Cerebellar nuclear complex (tissue), 1 donor: ENCODE measurements at places on chromosomes 7 and 10.

- DNase-seq = no peak
Observed at GRCh38 chr7:23356726-23357125, 57.6 kb downstream of the MALSU1 start.

GRCh38 chr7:158606671-158607424 is 19.2 kb upstream of the PTPRN2 start:
- DNase-seq = no peak

- DNase-seq = no peak
Observed at GRCh38 chr7:14195871-14196270, 206.4 kb upstream of the ETV1 start.

- DNase-seq = no peak
Observed at GRCh38 chr10:29746080-29746797, 111.5 kb upstream of the SVIL start.

GRCh38 chr10:79019441-79020014 is 49.2 kb upstream of the ZMIZ1 start:
- DNase-seq = no peak

- DNase-seq = no peak
Observed at GRCh38 chr7:2873146-2873545, 29.0 kb upstream of the GNA12 start.

- DNase-seq = no peak
Observed at GRCh38 chr7:464454-465401, 54.9 kb downstream of the PDGFA start.

DNA sequence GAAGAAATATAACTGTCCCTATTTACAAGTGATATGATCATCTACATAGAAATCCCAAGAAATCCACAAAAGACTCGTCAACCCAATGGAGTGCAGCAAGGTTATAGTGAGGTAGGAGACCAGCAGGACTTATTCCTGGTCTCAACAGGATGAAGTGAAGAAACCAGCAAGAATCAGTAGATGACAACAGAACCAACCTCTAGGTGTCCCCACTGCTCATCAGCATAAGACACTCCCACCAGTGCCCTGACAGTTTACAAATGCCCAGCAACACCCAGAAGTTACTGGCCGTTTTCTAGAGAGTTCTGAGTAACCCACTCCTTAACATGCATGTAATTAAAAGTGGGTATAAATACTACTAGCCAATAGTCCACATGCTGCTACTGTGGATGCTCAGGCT is 470.5 kb upstream of the LRRTM3 start:
- DNase-seq = no peak

GRCh38 chr7:45084336-45084735 is 4.4 kb downstream of the NACAD start:
- no peak for DNase-seq

GRCh38 chr7:92968502-92968901 is 132.1 kb upstream of the CDK6 start:
- DNase-seq = no peak

- no peak for DNase-seq
Observed at GRCh38 chr7:147510923-147511322, 1079.6 kb upstream of the C7orf33 start.

DNA sequence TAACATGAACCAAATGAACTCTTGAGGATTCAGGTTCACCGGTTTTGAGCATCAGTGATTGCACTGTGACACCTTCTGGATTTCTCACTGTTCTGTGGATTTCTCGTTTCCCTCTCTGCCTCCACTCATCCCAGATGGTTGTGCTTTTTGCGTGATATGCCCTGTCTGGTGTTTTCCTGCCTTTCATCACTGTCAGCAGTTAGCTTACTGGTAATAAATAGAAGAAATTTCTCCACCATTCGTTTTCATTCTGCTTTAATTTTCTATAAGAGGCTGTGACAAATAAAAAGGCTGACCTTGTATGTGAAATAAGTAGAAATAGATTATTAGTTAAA is 16.2 kb downstream of the BPGM start:
- no peak for DNase-seq

DNA sequence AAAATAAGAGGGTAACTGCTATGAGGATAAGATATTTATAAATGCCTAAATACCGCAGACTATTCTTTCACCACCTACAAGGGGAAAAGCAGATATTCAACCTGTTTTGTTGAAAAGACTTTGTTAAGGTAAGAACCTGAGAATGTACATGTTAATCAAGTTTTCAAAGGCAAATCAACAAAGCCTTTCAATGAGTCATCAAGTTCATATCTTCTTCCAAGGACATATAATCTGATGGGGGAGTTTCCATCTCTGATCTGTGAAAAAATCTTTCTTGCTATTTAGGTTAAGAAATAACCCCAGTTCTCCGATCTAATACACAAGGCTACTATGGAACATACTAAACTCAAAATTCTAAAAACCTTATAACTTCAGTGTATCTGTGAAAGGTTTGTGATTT is 40.0 kb upstream of the ANLN start:
- DNase-seq = no peak

DNA sequence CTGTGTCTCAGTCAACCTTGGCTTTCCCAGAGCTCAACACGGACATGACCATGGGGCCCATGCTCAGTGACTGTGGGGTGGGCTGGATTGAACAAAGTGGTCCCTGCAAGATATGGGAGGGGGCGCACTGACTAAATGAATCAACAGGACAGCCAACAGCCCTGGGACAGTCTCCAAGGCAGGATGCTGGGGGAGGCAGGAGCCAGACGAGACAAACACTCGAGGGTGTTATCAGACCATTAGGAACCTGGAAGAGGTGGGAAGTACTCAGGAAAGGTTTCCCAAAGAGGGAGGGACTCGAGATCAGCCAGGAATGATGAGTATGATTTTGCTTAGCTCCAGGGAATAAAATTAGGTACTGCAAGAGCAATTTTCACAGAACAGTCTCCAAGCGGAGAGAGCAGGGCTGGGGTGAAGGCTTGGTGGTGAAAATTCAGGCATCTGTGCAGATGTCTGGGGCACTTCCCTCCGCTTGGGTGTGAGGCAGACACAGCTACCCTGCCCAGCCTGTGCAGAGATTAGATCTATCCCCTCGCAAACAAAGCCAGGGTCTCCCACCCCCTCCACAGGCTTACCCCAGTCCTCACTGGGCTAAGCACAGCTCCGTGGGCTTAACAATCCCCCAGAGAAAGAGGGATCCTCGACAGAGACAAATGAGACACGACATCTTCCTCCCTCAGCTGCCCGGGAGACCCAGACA is 261.1 kb upstream of the ZMIZ1 start:
- DNase-seq = no peak

DNA sequence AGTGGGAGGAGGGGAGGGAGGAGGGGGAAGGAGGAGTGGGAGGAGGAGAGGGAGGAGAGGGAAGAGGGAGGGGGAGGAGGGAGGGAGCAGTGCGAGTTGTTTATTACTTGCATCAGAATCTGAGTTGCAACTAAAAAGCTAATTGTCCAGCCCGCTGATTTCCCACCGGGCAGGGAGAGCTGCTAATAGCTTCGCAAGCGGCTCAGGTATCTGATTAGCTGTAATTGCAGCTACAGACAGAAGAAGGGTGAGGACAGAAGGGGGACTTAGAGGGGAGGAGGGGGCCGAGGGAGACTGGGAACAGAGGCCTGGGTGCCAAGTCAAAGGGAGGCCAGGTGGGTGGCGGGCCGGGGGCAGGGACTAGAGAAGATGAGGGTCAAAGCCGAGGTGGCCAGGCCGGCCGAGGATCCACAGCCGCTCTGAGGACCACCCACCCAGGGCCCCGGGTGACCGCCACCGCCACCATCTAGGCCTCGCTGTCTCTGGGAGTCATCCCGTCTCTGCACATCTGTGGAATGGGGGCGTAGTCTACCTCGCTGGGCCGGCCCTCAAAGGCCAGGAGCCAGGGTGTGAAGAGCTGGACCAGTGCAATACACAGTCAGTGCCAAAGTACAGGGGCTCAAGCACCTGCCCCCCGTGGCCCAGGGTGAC is 54.2 kb downstream of the MICALL2 start:
- no peak for DNase-seq

DNA sequence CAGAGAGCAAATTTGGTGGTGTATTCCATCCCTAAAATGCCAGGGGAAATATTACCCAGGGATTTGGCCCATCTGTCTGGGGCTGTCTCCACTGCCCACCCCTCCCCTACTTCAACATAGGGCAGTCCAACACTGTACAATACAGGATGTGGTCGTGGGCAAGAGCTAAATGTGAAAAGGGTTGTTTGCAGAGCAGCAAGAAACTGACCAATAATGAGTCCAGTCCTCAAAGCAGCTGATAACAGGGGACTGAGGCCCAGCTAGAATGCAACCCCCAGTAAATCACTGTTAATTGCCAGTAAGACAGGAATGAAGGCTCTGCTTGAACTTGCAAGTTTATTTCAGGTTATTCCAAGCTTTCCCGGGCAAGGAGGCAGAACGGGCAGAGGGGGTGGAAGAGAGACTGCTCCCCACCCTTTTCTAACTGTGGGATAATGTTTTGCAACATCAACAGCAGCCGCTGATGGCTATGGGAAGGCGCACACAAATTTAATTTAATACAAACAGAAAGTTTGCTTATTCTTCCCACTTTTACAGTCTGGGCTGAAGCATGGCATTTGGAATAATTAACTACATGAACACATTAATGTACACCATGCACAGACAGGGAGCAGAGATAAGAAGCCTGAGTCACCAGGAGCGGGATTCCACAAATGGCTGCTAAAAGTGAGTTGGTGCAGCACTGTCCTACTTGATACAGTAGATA is 36.8 kb downstream of the AFAP1L2 start:
- DNase-seq = no peak

GRCh38 chr10:6958254-6958653 is 378.2 kb upstream of the PRKCQ start:
- DNase-seq = no peak

DNA sequence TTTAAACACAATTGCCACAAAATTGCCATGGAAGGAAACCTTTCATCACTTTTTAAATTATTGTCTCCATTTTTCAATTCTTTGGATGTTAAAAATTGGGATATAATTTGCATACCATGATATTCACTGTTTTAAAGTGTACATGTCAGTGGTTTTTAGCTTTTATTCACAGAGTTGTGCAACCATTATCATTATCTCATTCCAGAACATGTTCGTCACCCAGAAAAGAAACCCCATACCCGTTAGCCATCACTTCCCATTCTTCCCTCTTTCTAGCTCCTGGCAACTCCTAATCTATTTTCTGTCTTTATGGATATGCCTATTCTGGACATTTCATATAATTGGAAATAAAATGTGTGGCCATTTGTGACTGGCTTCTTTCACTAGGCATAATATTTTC is 260.3 kb upstream of the FERD3L start:
- DNase-seq = no peak
